Body of pancreas (tissue), 4 donors: ENCODE measurements at places on chromosomes 5 and 9. TPM values are rescaled to one million over a fixed set of nuclear protein-coding genes. Genes with fewer than 3 reads are reported as not detected.
A peak's percentile ranks its signal among the peaks of the same experiment; 100 is the strongest.

Gene DND1
- total RNA-seq, result 2.6 TPM

Gene SOWAHA
- 7.3 TPM for total RNA-seq

DNA sequence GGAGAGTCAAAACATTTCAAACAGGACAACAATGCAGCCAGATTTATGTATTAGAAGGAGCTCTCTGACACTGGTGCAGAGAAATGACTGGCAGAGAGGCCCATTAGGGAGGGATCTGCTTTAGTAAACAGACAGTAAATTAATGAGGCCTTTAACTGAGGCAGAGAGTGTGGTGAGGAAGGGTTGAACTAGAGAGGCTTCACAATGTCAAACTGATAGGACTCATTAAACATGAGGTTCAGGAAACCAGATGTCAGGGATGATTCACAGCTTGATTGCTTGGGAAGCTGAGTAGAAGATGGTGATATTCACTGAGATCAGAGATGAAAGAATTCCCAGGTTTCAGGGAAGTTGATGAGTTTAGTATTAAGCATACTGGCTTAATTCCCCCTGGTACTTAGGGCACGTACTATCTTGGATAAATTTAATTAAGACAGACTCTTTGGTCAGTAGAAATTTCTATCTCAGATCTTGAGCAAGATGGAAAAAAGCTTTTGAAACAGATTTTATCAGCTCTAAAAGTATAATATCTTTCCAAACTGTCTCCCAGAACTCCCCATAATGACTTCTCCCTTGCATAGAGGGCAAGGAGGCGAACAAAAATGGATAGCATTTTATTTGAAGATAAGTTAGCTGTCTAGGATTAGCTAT is 8.6 kb upstream of the MUSK start:
- H3K4me3 ChIP-seq, result no peak overlapping the region
- DNase-seq, result no peak
- H3K27ac ChIP-seq, result no peak overlapping the region
- H3K4me1 ChIP-seq, result no peaks in the 10 kb centered on the region
- H3K36me3 ChIP-seq, result no peaks in the 10 kb centered on the region
- no peaks in the 10 kb centered on the region for H3K27me3 ChIP-seq

- H3K36me3 ChIP-seq, result no peaks in the 10 kb centered on the region
- no peaks in the 10 kb centered on the region for H3K27me3 ChIP-seq
- no peaks in the 10 kb centered on the region for H3K4me1 ChIP-seq
- H3K27ac ChIP-seq, result no peak overlapping the region
Measured at GRCh38 chr5:98713027-98713426, 60.4 kb upstream of the RGMB start.

DNA sequence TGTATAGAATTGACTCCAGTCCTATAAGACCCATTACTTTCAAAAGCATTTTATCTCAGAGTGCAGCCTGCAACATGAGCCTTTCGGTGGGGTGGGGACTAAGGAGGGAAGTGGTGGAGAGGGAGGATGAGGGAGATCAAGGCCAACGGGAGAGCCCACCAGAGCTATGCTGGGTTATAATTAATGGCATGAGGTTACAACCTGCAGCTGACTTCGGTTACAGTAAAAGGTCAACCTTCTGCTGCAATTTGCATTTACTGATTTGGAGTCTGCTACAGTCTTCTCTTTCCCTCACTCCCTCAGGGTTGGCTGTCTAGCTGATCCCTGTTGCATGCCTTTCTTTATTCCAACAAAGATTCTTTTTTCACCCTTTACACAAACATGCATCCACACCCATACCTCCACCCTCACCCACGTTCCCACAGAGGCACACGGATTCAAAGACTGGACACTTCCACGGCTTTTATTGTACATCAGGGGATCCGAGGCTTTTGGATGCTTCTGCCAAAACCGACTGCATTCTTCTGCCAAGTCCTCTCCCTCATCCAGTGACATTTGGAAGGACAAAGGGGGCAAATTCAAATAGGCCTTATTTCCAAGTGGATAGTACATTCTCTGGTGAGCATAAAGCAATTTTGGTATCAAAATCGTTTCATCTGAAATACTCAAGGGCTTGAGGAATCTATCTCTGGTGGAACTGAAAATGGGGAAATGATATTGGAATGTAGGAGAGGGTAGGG is 381.2 kb downstream of the NFIB start:
- no peaks in the 10 kb centered on the region for H3K27me3 ChIP-seq
- H3K36me3 ChIP-seq, result no peaks in the 10 kb centered on the region
- no peak overlapping the region for H3K4me3 ChIP-seq
- DNase-seq, result no peak
- no peaks in the 10 kb centered on the region for H3K4me1 ChIP-seq
- no peak overlapping the region for H3K27ac ChIP-seq

DNA sequence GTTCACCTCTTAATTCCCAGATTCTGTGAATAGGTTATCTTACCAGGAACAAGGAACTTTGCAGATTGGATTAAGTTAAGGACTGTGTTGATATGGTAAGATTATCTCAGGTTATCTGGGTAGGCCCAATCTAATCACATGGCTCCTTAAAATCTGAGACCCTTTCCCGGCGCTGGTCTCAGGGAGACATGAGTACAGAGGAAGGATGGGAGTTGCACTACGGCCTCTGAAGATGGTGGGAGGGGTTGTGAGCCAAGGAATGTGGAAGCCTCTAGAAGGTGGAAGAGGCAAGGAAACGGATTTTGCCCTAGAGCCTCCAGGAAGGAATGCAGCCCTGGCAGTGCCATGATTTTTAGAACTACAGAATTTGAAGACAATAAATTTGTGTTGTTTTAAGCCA is 95.1 kb downstream of the AK8 start:
- H3K4me3 ChIP-seq, result no peak overlapping the region
- DNase-seq, result no peak
- H3K27me3 ChIP-seq, result no peaks in the 10 kb centered on the region
- no peaks in the 10 kb centered on the region for H3K4me1 ChIP-seq
- no peaks in the 10 kb centered on the region for H3K36me3 ChIP-seq

DNA sequence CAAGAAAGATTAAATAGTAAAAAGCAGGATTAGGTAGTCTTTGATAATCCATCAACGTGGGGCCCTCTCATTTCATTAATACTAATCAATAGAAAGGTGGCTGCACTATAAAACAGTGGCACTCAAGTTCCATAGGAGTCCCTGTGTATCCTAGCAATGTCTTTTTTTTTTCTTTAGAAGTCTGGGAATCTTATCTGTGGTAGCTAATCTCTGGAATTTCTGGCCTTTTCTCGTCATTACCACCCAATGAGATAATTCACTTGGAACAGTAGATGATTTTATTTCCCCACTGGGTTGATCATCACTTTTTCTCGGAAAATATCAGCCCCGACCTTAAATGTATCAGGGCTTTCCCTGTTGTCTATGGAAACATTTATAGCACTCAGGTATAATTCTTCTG is 86.8 kb upstream of the CDH6 start:
- H3K4me1 ChIP-seq, result no peaks in the 10 kb centered on the region
- DNase-seq, result no peak
- H3K4me3 ChIP-seq, result no peak overlapping the region
- H3K27ac ChIP-seq, result peak overlapping the region; percentile 6
- no peaks in the 10 kb centered on the region for H3K36me3 ChIP-seq

DNA sequence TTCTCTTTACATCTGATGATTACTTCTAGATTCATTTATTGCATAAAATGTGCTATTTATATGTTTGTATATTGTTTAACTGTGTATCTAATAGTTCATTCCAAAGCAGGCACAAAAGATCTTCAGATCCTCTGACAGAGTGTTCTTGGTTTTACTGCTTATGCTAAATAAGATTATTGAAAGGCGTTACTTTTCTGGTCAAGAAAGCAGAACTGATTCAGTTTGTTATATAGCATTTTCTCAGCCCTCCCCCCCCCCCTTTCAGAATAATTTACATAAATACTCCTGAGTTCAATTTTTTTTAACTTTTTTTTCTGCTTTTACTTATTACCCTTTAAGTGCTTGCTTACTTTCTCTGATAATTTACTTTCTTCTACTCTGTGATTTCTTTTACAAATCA is 15.4 kb downstream of the CDC42SE2 start:
- DNase-seq, result no peak
- peaks cover 59% of the 10 kb centered on the region for H3K4me1 ChIP-seq
- H3K27me3 ChIP-seq, result no peaks in the 10 kb centered on the region
- H3K4me3 ChIP-seq, result no peak overlapping the region
- H3K36me3 ChIP-seq, result no peaks in the 10 kb centered on the region

DNA sequence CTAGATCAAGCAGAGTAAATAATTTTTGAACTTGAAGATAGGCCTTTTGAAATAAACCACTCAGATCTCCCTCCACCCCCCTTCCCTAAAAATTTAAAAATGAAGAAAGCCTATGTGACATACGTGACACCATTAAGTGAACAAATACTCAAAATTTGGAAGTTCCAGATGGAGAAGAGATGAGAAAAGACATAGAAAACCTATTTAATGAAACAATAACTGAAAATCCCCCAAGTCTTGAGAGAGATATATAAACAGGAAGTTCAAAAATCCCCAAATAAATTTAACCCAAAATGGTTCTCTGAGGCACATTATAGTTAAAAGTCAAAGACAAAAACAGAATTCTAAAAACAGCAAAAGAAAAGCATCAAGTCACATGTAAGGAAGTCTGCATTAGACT is 428.6 kb downstream of the PSAT1 start:
- no peak overlapping the region for H3K27ac ChIP-seq
- no peaks in the 10 kb centered on the region for H3K36me3 ChIP-seq
- DNase-seq, result no peak
- H3K27me3 ChIP-seq, result no peaks in the 10 kb centered on the region

- no peaks in the 10 kb centered on the region for H3K36me3 ChIP-seq
- no peak for DNase-seq
- no peaks in the 10 kb centered on the region for H3K27me3 ChIP-seq
- no peak overlapping the region for H3K27ac ChIP-seq
- H3K4me1 ChIP-seq, result no peaks in the 10 kb centered on the region
Measured at GRCh38 chr5:171139227-171139626, 169.8 kb upstream of the TLX3 start.
